ENCODE measurements at places on chromosomes 4 and X.

DNA sequence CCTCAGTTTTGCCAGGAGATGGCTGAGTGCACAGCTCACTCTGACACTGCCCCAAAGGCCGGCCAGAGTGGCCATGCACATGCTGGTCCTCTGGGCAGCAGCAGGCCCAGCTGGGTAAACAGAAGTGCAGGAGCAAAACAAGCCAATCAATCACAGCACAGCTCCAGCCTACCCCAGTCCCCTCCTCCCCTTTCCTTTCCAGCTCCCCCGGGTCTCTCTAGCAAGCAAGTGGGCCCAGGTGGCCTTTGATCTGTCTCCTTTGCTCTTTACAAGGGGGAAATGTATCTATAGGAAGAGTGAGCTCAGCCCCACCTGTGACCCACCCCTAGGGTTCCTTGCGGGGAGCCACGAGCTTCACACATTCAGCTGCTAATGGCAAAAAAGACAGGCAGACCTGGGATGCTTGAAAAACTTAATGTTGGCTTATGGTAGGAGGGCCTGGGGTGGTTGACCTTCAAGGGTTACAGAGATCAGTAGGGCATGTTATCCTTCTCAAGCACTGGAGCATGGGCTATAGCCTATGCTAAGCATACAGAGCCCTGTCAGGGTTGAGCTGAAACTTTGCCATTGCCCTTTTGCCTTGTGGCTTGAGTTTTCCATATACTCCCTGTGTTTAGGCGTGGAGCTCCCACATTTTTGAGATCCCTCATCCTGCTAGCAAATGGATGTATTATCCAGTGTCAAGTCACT lies 57.8 kb upstream of the PLAC1 start:
- no peak for DNase-seq

GRCh38 chrX:42778096-42778495 lies at the start of gene PPP1R2C:
TSS of gene PPP1R2C (minus strand) at chrX:42778163. CDS start at chrX:42778079, 84 bp downstream.
- no peak for DNase-seq

- no peak for DNase-seq
These were observed 328.3 kb downstream of the UNC5C start for GRCh38 chr4:95220205-95221175.

DNA sequence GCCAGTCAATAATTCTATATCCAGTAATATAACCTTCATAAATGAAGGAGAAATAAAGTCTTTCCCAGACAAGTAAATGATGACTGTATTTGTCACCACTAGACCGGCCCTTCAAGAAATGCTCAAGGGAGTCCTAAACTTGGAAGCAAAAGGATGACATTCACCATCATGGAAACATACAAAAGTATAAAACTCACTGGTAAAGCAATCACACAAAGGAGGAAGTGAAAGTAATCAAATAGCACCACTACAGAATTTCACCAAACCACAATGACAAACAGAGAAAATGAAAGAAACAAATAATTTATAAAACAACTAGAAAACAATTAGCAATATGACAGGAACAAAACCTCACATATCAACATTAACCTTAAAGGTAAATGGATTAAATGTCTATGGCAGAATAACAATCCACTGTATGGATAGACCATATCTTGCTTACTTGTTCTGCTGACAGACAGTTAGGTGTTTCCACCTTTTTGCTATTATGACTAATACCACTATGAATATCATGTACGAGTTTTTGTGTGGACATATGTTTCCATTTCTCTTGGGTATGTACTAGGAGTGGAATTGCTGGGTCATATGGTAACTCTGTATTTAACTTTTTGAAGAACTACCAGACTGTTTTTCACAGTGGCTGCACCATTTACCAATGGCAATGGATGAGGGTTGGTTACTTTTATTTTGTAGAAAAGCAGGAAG lies 44.9 kb downstream of the NAT8L start:
- DNase-seq = no peak

DNA sequence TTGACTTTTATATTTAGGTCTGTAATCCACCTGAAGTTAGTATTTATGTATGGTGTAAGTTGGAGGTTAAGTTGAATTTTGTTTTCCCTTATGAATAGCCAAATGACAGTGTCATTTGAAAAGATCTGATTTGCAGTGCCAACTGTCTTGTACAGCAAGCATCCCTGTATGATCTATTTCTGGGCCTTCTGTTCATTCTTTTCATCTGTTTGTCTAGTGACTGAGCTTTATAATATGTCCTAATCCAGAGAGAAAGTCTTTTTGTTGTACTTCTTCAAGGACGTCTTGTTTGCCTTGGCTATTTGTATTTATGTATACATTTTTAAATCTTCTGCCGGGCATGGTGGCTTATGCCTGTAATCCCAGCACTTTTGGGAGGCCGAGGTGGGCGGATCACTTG lies 39.6 kb downstream of the CDKL5 start:
- no peak for DNase-seq

- no peak for DNase-seq
These were observed 73.2 kb downstream of the FBXW7 start for GRCh38 chr4:152462695-152463094.

DNA sequence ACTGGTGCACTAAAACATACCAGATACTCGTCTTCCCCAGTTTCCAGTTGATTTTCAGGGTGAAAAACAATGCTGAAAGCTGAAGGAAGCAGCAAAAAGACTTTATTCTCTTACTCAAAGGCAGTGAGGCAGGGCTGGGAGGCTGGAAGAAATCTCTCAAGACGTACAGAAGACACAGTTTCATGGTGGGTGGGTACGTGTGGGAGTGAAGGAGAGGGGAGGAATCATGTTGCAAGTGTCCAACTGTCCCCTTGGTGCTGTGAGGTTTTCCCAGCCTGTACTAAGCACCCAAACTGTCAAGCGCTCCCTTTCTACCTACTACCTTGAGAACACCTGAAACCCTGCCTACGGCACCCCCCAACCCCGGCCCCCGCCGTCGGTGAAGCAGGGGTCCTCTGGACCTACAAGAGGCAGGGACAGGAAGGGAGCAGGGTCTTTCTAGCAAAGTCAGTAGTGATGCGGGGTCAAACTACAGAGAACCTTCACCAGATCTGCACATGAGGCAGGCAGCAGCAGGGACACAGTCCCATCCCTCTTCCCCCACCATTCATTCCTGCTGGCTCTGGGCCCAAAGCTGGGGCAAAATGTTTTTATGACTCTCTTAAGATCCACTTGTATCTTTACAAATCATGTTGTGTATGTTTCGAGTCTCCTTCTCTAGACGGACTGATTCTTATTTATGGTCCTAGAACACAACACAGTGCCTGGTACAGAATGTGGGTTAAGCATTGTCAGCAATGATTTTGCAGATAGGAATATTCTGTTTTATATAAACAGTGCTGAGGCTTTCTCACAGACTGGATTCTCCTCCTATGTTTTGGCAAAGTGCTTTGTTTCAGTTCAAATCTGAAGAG lies 2.4 kb upstream of the SETD7 start:
- no peak for DNase-seq

DNA sequence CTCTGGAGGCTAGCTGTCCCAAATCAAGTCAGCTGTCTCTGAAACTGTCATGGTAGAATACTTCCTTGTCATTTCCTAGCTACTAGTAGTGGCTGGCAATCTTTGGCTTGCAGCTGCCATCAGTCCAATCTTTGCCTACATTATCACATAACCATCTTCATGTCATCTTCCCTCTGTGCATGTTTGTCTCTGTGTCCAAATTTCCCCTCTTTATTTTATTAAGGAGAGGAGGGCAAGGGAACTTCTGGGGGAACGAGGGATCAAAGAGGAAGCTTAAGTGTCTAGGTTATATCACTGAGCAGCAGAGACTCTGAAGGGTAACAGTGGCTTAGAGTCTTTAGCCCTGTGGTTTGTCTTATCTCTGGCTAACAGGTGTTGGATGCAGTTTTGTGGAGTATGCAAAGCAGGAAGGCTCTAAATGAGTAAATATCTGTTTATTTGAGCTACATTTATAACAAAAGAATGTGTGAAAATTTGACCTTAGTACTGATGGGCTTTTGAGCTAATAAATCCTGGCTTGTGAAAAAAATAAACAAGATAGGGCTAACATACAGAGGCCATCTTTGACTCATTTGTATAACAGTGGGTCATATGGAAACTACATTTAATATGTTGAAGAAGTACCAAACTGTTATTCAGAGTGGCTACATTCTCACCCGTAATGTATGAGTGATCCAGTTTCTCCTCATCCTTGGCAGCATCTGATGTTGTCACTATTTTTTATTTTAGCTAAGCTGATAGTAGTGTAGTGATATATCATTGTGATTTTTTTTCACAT lies 49.4 kb upstream of the ENOX2 start:
- no peak for DNase-seq

DNA sequence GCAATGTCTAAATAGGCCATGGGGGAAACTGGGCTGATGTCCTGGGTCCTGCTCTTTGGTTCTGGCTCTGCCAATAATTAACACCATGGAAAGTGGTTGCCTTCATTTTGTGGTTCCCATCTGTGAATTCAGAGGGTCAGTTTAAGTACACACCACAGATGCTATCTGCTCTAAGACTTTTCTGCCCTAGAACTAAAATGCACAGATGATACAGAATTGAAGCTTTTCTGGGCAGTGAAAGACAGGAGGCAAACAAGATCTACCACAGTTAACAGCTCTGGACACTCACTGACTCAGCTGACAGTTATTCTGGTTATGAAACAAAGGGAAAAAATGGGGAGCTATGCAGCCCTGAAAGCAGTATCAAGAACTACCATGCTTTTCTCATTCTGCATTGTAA lies 37.3 kb downstream of the APBB2 start:
- no peak for DNase-seq

DNA sequence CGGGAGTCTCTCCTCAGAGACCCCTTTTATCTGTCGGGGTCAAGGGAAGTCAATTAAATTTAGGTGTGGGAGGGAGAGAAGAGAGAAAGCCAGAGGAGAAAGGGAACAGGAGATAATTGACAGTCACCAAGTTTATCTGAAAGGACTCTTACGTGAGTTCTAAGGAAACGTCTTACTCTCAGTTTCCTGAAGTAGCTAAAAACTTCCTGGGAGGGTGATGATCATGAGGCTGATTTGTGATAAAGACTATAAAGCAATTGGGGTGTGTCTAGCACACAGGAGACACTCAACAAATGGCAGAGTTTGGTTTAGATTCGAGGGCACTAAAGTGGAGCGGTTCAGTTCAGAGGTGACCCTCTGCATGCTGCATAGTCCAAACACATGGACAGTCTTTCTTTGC lies 254.1 kb downstream of the FBXW7 start:
- no peak for DNase-seq

DNA sequence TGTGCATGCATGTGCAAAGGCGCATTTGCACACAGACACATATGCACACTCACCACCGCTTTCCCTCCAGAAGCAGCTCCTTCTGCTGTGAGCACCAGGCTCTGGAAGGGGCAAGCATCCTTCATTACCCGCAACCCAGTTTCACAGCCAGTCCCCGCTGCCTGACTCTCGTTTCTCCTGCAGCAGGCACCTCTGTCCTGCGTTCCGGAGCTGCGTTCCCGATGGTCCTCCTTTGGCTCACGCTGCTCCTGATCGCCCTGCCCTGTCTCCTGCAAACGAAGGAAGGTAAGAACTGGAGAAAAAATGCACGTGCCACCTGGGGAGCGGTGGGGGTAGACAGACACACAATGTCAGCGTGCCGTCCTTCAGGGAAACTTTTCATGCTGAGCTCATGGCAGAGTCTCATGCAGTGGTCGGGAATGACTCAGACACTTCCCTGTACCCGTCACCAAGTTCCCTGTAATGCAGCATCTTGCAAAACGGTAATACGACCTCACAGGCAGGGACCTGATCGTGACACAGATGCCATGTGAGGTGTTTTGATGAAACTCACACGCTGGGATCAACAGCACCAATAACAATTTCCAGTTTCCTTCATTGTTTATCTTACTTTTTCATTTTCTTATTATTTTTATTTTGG lies 5.1 kb downstream of the IL3RA start:
- no peak for DNase-seq

DNA sequence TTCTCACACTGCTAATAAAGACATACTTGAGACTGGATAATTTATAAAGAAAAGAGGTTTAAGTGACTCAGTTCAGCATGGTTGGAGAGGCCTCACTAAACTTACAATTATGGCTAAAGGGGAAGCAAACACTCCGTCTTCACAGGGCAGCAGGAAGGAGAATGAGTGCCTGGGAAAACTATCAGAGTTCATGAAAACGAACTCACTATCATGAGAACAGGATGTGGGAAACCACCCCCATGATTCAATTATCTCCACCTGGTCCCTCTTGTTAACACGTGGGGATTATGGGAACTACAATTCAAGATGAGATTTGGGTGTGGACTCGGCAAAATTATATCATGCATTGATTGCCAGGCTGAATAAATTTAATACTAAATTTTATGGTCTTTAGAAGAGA lies 592.7 kb downstream of the GRXCR1 start:
- DNase-seq = no peak

DNA sequence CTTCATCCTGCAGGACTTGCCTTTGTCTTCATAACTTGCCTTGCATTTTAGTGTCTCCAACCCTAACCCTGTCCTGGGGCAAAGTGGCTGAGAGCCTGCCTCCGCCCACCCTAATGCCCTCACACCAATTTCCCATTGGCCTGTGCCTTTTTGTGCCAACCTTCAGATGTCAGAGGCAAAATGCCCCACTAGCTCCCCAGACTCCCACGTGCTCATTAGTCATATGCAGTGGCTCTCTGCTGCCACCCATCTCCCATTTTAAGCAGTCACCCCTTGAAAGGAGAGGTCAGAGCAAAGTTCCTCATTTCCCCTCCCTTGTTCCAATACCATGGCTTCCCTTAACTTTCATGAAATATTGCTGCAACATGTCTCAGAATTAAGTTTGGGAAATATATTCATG lies 74.8 kb upstream of the PASD1 start:
- peak; percentile 2 for DNase-seq

DNA sequence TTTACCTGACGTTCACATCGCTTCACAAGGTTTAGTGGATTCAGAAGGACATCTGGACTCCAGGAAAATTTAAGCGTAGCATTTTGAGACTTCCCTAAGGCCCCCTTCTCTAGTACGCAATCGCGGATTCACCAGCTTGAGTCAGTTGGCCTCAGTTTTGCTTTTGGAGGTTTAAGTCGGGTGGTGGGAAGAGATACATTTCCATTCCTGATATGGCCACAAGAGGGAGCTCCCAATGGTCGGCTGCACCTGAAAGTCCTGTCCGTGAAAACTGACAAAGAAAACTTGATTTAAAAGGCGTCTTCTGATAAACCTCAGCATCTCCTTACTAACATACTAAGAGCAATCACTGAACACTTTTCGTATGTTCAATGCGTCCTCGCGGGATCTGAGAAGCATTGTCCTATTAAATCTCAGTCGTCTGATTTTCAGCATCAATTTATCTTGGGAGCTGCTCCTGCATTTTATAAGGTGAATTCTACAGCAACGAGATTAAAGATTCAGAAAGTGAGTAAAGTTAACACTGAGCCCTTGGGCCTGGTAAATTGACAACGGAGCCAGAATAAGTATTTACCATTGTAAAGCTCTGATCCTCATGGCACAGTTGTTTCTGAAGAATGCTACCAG lies 50.6 kb downstream of the LGI2 start:
- DNase-seq = peak; percentile 65

All from NCI-H774 (cell line).